ENCODE measurements at places on chromosomes 3 and 15.

- DNase-seq: no peak
These were observed 17.4 kb downstream of the FILIP1L start for GRCh38 chr3:100096866-100097265.

DNA sequence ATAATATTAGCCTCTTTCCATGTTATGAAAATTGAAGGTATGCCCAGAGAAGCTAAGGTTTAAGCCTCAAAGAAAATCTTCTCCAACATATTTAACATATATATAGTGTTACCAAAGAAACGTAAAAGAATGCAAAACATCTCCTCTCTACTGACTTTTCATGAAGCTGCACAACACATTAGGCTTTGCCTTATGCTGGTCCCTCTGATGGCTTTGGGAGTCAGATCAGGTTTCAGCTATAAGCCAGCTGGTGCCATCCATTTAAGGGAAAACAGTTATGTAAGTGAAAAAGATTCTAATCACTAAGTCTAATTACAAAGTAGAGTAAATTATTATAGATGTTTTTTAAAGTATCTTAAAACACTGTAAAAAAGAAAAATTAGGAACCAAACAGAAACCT, 410.5 kb downstream of the LSAMP start:
- DNase-seq: no peak

- DNase-seq: no peak
These were observed 80.1 kb upstream of the ARL6 start for GRCh38 chr3:97684490-97684889.

GRCh38 chr15:99347574-99347973, 96.3 kb downstream of the LRRC28 start:
- DNase-seq: no peak

- DNase-seq: no peak
These were observed 156.7 kb downstream of the DIPK2A start for GRCh38 chr3:144128108-144128892.

- DNase-seq: no peak
These were observed 15.8 kb downstream of the CHD2 start for GRCh38 chr15:92915766-92916435.

DNA sequence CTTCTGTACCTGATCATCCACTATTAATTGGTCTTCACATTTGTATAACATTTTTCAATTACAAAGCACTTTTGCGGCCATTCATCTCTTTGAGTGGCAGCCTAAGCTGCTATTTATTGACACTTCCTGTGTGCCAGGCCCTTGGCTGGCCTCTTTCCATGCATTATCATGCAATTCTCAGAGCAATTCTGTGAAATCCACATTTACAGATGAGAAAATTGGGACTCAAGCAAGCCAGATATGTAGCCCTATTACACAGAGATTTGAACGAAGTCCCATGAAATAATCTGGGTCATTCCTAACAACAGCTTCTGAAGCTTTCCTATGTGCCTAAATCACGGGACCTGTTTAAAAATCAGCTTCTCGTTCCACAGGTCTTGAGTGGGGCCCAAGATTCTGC, 17.4 kb downstream of the SLC6A1 start:
- DNase-seq: no peak

DNA sequence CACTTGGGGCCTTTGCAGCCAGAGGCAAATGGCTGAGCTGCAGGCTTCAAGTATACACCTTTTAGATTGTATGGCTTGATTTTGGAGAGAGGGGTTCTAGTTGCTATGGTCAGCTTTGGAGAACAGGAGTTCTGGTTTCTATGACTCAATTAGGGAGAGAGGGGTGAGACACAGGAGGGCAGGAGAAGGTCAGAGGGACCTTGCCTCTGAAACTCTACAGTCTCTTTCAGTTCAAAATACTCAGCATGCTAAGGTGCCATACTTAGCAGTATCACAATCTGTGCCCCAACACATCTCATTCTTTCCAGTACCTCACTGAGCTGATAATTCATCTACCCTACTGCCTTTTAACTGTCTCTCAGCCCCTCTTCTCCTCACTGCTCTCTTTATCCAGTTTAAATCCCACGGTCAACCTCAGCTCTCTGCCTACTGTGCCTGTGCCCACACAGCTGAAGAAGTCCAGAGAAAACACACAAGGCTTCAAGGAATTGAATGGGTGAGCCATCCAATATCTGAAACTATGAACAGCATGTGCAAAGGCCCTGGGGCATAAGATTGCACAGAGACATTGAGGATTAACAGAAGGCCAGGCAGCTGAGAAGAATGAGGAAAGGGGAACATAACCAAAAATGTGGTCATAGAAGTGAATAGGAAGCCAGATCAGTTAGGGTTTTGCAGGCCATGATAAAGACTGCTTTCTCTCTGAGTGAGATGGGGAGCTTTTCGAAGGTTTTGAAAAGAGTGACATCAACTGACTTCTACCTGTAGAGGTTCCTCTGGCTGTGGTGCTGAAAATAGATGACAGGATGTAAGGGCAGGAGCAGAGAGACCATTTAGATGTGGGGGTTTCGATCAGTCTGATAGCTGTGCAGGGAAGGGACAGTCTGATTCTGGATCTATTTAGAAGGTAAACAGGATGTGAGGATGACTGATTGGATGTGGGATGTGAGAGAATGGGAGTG, 54.5 kb upstream of the C3orf80 start:
- DNase-seq: no peak

DNA sequence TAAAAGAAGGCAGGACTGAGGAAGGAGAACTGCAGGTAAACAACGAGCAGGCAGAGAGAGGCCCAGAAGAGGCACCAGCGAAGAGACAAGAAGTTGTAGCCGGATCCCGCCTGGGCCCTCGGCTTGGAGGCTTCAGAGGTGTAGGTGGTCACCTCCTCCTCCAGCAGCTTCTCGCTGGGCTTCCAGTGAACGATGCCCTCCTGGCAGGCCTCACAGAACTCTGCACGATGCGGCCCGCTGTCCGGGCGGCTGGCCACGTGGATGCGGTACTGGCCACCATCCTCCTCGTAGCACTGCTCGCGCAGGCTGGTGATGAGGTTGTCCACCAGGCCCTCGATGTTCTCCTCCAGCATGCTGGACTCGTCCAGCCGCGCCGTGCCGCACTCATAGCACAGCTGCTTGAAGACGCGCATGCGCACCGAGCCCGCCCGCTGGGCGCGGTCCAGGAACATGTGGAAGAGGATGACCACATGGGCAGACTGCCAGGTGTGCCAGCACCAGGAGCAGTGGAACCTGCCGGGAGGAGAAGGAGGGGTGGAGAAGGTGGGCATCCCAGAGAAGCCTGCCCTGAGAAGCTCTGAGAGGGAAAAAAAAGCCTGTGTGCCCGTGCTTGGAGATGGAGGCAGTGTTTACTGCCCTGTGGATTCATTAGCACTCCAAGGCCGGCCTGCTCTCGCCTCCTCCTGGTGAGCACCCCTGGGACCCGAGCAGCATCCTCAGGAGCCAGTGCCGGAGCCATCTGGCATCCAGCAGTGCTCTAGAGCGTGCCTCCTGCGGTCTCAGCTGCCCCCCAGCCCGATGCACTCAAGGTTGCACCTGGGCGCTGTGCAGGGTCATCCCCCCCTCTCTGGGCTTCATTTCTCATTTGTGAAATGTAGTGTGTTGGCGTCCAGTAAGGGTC, 3.6 kb downstream of the RTP2 start:
- no peak for DNase-seq

DNA sequence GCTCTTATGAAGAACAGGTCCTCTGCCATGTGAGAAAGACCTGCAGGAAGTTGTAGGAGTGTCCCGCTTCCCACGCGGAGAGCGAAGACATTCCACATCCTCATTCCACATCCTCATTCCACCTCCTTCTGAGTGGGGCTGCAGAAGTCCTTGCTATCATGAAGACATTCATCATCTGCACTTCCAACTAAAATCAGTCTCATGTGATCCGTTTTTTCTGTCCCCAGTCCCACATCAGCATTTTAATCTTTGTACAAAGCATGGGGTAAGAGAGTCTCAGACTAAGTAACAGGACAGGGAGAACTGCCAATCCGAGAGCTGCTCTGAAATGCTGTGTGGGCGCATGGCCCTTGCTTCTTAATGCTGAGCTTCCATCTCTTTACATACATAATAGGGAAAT, 227.2 kb downstream of the RSRC1 start:
- no peak for DNase-seq

DNA sequence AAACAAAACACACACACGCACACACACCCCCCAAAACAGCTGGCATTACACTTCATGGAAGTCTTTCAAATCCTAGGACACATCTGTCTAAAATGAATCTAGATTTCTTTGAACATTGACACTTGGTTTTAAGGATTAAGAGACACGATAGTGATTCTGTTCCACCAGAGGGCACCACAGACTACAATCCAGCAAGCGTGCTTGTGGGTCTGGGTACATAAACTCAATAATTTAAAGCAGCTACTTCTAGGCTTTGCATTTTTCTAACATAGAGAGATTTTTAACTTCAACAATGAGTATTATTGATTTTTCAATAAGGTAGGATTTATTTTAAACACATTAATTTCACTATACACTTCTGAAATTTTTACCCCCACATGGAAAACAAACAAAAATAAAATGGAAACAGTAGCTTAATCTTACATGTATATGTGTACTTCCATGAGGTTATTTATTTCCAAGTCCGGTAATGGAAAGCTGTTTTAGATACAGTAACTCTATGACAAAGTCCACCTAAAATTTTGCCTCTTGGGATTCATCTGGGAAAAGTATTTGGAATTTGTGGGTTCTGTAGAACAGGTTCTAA, 564.0 kb upstream of the TGFBR2 start:
- no peak for DNase-seq

DNA sequence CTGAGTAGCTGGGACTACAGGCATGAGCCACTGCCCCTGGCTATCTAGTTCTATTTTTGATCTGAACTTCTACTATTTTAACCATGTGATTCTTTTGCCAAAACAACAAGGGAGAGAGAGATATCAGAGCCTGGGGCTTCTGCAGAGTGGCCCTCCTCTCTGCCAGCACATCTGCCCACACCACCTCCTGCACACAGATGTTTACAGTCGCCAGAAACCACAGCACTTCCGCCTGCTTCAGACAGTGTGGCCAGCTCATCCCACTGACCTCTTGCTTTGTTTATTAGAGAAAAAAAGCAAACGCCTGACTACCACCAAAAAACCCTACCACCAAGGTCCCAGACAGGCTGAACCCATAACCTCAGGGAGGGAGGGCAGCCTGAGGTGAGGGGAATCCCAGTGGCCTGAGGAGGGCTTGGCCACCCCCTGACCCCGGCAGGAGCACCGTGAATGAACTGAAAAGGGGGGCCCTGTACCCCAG, 85.9 kb upstream of the ABHD2 start:
- no peak for DNase-seq

DNA sequence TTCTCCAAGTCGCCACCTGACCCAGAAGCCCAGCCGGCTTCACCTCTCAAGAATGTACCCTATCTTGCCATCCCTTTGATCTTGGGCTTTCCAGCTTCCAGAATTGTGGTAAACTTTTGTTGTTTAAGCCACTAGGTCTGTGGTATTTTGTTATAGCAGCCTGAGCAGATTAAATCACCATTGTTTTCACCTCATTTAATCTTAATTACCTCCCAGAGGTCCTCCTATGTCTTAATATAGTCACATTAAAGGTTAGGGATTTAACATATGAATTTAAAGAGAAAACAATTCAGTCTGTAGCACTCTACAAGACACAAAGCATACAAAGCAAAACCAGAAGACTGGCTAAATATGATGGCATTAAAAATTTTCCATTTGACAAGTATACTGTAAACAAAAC, 123.4 kb upstream of the CADM2 start:
- DNase-seq: no peak

DNA sequence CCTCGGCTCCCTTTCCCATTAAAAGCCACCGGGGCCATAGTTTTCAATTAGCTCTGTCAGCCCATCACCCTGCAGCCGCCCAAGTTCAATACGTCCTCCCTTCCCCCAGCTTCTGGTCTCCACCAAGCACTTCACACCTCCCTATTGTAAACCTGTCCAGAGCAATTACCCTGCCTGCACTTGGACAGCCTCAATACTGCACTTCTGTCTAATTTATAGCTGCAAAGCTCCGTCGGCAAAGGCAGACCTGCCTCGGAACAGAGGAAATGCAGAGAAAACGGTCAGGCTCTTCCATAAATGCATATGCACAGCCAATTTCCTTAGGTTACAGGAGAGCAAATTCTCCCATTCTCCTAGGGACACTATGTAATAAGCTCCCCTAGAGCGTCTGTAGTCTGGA, 21.9 kb downstream of the LRIG1 start:
- no peak for DNase-seq

GRCh38 chr3:148845756-148846395, 18.3 kb downstream of the CPB1 start:
- DNase-seq: no peak

GRCh38 chr3:49745986-49746385, 22.2 kb upstream of the GMPPB start:
- DNase-seq: no peak

- DNase-seq: no peak
These were observed 33.0 kb downstream of the UMPS start for GRCh38 chr3:124763206-124763605.

DNA sequence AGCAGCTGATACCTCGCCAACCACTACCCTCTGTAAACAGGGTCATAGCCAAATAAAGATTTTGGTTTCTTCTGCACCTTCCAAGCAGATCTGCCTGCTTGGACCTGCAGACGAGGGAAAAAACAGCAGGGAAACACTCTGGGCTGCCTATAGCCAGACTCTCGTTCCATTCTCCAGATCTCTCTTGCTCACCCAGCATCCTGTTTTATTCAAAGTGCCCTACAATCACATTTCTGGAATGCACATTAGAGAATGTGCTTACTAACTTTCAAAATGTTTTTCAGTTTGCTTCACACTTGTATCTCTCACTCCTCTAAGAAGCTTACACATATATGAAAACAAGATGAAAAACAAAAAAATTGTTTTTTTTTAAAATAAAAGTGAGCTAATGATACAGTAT, 71.4 kb downstream of the MLH1 start:
- DNase-seq: no peak

GRCh38 chr3:50604628-50605588, 6.7 kb downstream of the CISH start:
- DNase-seq: no peak

- no peak for DNase-seq
These were observed 43.7 kb upstream of the TIPARP start for GRCh38 chr3:156630773-156631093.

DNA sequence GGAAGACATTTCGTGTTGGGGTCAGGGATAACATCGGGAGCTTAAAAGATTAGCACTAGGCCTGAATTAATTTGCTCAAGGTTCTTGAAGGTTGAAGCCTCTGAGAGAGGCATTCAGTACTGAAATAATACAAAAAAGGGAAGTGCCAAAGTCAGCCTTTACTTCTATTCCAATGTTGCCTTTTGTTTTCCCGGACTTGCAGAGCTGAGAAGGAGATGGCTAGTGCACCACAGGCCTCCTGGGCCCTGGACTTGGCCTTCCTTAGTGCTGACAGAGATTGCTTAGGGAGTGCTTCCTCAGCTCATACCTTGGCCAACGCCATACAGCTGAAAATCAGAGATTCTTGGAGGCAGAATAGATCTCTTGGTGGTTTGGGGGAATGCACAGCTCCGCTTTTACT, 333.6 kb upstream of the TBL1XR1 start:
- DNase-seq: no peak

DNA sequence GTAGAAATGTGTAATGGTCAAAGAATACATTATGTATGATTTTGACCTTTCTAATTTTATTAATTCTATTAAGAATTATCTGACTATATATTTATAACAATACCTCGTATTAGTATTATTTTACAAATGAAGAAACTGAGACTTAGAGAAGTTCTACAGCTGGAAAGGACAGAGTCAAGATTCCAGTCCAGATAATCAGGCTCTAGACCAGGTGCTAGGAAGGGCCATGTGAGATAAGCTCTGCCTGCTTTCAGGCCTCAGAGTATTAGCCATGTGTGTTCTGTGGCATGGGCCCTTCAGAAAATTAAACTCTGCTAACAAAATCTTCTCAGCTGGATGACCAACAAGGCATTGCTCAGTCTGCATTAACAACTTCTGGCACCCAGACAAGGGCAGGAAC, 87.5 kb downstream of the CD200R1L start:
- no peak for DNase-seq
